ENCODE measurements at places on chromosomes 12 and 14.

DNA sequence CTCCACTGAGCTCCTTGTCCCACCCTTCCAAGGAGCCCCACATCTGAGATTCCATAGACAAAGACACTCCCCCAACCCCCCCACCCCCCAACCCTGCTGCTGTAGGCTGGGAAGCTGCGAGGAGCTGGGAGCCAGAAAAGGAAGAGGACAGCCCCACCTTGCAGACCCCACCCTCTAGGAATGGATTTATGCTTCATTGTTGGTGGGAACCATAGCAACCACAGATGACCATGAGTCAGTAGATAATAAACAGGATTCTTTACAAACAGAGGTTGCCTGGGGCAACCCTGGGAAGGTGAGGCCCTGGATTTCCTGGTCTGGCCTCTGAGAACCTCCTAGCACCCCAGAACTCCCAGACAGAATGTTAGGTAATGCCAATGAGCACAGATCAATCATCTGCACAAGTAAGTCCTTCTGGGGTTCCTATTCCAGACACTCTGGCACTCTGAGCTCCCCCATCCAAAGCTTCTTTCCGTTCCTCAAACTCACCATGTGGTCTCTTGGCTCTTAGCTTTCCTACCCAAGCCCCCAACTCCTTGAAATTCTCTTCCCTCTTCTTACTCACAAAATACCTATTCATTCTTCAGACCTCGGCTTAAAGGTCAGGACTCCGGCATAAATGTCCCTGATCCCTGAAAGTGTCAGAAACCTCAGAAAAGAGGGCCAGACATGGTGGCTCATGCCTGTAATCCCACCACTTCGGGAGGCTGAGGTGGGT, 15.2 kb upstream of the PLEKHG6 start:
- DNase-seq = no peak

DNA sequence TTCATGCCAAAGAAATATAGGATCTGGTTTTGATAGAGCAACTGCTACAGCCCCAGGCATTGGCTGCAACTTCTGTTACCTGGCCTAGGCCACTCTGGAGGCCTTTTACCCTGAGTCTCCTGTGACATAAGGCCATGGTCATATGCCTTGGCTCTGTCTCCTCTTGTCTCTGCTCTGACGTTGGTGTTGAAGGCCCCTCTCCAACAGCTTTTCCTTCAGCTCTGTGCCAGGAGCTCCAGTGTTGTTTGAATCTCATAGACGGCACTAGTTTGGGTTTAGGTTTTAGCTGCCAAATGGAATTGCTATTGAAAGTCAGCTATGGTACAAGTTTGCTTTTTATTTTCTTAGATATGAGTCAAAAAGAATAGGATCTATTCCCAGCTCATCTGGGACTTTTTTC, 41.1 kb downstream of the TTLL5 start:
- no peak for DNase-seq

GRCh38 chr14:59189091-59189785, 771 bp downstream of the DAAM1 start:
- no peak for DNase-seq

DNA sequence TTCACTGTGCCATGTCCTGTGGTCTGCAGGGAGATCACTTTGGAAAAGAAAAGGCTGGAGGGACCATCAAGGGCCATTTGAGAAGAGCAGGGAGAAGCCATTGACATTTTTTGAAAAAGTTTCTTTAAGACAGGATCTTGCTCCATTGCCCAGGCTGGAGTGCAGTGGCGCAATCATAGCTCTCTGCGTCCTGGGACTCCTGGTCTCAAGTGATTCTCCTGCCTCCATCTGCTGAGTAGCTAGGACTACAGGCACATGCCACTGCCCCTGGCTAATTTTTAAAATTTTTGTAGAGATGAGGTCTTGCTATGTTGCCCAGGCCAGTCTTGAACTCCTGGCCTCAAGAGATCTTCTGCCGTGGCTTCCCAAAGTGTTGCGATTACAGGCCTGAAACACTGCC, 32.3 kb downstream of the PTHLH start:
- no peak for DNase-seq

- DNase-seq = no peak
Measured at GRCh38 chr12:87116780-87117179, 860.6 kb upstream of the MGAT4C start.

DNA sequence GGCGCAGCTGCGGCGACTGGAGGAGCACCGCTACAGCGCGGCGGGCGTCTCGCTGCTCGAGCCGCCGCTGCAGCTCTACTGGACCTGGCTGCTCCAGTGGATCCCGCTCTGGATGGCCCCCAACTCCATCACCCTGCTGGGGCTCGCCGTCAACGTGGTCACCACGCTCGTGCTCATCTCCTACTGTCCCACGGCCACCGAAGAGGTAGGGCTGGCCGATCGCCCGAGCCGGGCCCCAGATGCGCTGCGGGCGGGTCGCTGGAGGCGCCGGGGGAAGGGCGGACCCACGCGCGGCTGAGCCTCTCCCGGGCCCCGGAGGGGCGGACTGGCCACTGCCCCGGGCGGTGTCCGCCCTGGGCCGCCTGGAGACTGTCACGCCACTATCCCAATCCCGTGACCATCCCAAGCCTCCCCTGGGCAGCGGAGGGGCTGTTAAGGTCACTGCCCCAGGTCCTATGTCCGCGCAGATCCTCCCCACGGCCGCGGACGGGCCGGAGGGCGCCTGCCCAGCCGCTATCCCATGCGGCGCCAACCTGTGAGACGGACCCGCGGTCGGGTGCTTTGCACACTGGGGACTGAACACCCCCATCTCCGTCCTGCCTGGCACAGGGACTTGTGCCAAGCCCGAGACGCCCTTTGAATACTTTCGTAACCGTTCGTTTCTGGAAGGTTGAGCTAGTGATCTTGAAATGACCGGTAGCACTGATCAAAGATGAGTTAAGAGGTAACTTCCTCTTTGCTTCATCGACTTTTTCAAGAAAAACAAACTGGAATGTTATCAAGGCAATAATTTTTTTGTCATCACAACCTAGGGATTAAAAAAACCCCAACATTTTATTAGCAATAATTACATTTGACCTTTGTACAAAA, 725 bp downstream of the CHPT1 start:
- DNase-seq = peak; percentile 17

GRCh38 chr14:77455966-77456640, 1.3 kb downstream of the VIPAS39 start:
- DNase-seq = no peak

DNA sequence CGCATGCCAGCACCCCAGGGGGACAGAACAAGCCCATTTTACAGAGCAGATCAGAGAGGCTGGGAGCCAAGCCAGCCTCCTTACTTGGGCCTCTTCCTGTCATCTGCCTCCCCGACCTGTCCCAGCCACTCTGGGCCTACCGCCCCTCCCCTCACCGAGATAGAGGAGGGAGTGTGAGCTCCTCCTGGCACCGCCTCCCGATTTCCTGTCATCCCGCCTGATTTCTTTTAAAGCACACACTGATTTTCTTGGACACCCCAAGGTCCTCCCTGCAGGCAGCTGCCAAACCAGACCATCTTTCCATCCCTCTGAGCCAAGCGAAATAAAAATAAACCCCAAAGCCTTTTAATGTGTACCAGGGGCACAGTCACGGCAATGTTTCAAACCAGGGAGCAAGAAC, 108.4 kb downstream of the RFLNA start:
- no peak for DNase-seq

GRCh38 chr14:52063052-52063462, 5.8 kb downstream of the NID2 start:
- no peak for DNase-seq

GRCh38 chr12:78403136-78403535, 461.4 kb upstream of the SYT1 start:
- no peak for DNase-seq

DNA sequence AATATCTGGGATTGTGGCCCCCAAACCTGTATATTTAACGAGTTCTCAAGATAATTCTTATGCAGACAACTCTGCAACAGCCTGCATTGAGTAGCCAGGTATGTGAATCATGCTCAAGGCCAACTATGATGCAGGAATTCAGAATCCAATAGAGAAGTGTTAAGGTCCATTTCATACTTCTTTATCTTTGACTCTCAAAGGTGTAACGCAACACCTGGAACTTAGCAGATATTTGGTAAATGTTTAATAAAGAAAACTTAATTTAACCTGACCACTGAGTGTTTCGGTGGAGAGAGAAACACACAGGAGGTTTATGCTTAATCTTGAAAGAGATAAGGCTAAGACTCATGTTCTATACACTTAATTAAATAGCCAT, 156.5 kb upstream of the PLEKHG7 start:
- DNase-seq = no peak

GRCh38 chr12:121578230-121579189, 2.3 kb downstream of the KDM2B start:
- DNase-seq = no peak

GRCh38 chr12:51413149-51413548, 11.5 kb upstream of the SLC4A8 start:
- no peak for DNase-seq

DNA sequence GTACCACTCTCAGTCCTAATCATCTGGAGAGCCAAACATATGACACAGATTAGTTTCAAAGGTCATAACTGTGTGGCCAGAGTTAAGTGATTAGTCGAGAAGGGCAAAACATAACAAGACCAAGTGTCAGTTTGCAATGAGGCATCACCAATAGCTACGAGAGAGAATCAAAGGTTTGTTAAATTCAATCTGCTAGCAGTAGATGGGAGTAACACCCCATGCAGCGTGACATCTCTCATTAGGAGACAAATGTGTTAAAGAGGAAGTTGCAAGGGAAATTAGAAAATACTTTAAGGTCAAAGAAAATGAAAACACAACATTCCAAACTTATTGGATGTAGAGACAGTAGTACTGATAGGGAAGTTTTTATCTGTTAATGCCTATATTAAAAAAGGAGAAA, 135.7 kb upstream of the SYT10 start:
- no peak for DNase-seq

- no peak for DNase-seq
Measured at GRCh38 chr14:80942191-80942600, 658 bp upstream of the CEP128 start.

DNA sequence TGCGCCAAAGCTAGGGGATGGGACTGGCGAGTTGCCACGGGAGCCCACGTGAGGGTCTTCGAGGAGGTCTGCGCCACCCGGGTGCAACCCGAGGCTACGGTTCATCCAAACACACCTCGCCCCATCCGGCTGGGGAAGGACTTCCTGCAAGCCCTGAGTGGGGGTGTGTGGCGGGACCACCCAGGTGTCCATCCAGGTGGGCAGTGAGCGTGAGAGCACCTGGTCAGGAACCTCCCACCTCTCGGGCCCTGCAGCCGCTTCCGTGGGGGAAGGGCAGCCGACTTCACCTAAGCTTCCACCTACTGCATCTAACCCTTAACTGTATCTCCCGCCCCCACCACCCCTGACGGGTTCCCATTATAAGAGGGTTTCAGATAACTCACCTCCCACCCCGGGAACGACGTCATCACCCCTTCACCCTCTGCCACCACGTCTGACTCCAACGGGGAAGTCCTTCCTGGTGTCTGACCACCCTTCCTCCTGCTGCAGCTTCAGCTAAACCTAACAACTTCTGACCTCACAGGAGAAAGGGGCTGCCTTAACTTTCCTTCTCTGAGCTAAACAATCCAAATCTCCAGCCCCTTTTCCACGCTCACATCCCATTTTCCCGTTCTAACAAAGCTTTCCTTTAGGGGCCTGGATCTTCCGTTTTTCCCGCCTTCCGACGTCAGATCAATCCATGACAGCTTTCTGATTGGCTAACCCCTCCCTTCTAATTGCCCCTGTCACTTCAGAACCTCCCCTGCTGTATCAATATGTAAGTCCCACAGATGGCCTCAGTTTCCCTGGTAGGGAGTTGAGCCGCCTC, 27.4 kb upstream of the SMUG1 start:
- DNase-seq = no peak

GRCh38 chr14:22564463-22564862, 24.6 kb downstream of the DAD1 start:
- DNase-seq = no peak

DNA sequence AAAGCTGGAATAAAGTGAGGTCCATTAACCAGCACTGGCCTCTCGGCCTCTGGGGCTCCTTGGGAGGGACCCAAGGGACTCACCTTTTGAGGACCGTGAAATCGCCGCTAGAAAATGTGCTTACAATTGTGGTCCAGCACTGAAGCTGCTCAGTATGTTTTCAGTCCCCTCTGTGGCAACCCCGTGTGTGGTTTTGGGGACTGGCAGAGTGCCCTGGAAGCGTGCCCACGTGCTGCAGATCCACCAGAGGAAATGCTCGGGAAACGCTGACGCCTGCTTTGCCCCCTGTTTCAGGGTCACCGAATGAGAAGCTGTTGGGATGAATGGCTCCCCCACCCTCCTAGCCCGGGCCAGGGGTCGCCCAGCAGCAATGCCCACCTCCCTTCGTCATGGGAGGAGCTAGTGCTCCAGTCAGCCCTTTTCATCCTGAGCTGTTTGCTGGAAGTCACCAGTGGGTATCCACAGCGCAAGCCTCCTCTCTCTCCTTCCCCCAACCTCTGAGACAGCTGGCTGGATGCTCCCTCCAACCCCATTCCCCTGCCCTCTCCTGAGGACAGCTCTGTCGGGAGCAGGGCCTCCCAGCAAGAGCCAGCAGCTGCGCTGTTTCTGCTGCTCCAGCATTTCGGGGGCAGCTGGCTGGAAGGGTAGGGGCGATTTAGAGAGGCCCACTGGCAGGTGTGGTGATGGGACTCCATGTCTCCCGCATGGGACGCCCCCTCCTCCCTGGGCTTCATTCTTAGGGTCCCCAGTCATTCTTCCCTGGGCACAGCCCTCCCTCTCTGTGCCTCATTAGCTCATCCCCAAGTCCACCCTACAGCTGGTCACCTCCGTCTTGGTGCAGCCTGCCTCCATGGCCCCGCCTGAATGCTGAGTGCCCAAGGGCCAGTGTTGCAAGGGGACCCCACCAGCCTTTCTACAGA, 33.2 kb upstream of the PPP1R13B start:
- DNase-seq = no peak

DNA sequence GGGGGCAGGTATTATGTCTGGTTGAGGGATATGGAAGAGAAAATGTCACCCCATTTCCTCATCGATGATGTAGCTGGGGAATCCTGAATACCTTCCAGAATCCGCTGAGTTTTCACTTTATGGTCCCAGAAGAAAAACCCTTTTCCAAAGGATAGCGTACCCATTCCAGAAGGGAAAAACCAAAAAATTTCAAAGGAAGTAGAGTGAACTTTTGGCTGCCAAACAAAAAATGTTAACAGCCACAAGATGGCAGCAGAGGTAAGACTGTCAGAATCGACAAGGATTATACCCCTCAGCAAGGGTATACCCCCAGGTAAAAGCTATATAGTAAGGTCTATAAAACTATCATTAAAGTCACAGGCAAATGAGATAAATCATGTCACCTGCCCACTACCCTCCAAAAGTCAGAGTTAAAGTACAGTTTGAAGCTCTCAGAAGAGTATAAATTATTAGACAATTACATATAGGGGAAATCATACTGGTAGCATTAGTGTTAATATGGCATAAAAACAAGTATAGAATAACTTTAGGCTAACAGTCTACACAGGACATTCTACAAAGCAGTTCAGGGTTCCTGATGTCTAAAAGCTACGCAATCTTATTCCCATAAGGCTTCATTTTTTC, 18.0 kb downstream of the ACIN1 start:
- no peak for DNase-seq

DNA sequence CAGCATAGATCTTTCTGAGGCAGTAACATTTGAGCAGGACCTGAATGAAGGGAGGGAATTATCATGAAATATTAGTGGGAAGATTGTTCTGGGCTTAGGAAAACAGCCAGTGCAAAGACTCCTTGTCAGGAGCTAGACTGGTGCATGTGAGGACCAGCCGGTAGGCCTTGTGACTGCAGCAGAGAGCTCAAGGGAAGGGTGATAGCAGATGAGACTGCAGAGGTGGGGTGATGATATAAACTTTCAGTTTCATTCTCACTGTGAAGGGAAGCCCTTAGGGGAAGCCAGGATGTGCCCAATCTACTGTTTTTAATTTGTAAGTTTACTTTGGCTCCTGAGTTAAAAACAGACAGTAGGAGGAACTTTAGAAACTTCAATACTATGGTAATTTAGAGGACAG, 12.4 kb downstream of the IL22 start:
- DNase-seq = peak; percentile 70

Measured in GM18507 (cell line).